ENCODE measurements at places on chromosomes 6 and 20. TPM values are rescaled to one million over a fixed set of nuclear protein-coding genes. Genes with fewer than 3 reads are reported as not detected.

GRCh38 chr6:102114402-102114801 is 720.9 kb downstream of the GRIK2 start:
- no peak overlapping the region for H3K4me3 ChIP-seq
- no peak overlapping the region for H3K27ac ChIP-seq
- no peaks in the 10 kb centered on the region for H3K36me3 ChIP-seq
- no peaks in the 10 kb centered on the region for H3K4me1 ChIP-seq
- H3K27me3 ChIP-seq, result no peaks in the 10 kb centered on the region

Gene ZSCAN23
- total RNA-seq, result 3.3 TPM

Gene STMND1
- total RNA-seq, result 2.8 TPM

Gene TMEM14A
- 22.0 TPM for total RNA-seq

Measured in colonic mucosa (tissue), 4 donors.